Activated CD4-positive, alpha-beta T cell treated with anti-CD3 and anti-CD28 coated beads, Interleukin-2, amount 10 ng/mL, durations not matched to agents 24 days and 14 days (primary cell): ENCODE measurements at places on chromosomes 6 and 20. TPM values are rescaled to one million over a fixed set of nuclear protein-coding genes. Genes with fewer than 3 reads are reported as not detected.

DNA sequence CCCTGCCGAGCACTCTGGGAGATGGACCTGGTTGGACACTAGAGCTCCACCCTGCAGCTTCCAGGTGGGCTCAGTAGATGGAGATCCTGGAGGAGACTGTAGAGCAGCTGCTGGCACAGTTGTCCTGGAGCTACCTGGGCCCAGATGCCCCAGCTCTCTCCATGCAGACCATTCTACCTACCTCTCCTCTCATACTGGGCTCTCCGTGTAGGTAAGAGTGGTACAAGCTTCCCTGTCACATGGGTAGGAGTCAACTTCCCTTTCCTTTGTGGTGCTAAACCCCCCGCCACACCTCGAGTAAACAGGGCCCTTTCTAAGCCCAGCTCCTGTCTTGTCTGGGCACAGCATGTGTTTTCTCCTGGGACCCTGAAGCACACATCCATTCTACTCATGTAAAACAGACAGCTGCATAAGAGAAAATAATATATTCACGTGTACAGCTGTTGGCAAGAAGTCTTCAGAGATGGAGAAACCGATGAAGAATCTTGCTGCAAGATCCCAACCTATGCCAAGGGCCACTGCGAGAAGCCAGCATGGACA, 108.1 kb upstream of the DUSP22 start:
- no peak for DNase-seq

GRCh38 chr20:8661229-8661952, 407.5 kb upstream of the PLCB4 start:
- DNase-seq: no peak

DNA sequence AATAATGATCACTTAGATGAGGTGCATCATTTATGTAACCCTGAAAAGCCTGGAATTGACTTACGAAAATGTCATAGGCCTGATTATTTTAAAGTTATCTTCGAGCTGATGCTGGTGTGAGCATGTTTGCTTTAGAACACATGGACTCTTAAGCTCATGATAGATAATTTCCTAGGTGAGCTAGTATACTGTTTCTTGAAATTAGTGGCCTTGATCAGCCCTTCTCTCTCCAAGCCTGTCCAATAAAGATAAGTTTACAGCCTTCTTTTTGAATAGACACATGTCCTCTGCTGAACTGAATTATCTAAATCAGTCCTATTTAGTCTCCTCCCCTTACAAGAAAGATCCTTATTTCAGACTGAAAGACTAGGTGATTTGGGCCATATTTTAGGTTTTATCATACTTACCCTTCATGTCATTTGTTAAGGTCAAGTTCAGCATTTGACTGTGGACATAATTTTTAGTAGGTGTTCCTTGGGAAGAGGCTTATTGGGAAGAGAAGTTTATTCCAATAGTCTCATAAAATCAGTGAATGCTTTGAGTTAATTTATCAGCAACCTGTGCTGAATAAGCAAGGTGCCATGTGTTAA, 15.3 kb downstream of the FOXO3 start:
- no peak for DNase-seq

GRCh38 chr6:100115407-100116101, 121.5 kb upstream of the MCHR2 start:
- DNase-seq: no peak

GRCh38 chr6:168355716-168356522, 36.3 kb upstream of the DACT2 start:
- peak; percentile 69 for DNase-seq

DNA sequence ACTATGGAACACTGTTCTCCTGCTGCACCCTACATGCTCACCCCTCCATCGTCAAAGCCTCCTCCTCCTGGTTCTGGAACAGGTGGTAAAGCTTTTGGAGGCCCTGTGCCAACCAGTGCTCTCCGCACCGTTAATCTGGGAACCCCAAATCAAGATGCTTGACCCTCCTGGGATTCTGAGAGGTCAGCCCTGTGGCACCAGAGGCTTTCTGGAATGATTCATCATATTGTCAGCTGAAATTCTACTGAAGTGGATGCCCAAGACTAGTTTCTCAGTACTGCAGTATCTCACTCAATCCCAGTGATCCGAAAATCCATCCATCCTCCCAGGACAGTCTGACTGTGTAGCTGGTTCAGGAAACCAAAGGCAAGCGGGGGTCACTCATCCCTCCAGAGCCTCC, 92.7 kb downstream of the TRERF1 start:
- DNase-seq: no peak

GRCh38 chr6:33633084-33633461, 12.0 kb downstream of the ITPR3 start:
- no peak for DNase-seq

- no peak for DNase-seq
These were observed 84.3 kb downstream of the ATXN1 start for GRCh38 chr6:16676978-16677377.

DNA sequence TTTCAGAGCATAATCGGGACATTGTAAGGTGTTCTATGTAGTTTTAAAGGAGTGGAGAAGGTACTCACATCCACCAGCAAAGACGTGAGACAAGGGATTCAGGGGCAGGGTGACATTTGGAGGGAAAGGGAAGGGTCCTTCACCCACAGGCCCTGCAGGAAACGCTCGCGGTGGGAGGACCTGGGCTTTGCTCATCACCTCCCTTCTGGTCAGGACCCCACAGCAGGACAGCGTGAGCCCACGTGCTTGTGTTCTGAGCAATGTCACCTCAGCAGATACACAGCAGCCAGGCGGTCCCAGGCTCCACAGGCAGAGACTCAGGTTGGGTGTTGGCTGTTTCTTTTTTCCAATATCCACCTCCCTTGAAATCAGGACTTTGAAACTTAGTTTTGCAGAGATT, 27.5 kb downstream of the DLL1 start:
- no peak for DNase-seq

DNA sequence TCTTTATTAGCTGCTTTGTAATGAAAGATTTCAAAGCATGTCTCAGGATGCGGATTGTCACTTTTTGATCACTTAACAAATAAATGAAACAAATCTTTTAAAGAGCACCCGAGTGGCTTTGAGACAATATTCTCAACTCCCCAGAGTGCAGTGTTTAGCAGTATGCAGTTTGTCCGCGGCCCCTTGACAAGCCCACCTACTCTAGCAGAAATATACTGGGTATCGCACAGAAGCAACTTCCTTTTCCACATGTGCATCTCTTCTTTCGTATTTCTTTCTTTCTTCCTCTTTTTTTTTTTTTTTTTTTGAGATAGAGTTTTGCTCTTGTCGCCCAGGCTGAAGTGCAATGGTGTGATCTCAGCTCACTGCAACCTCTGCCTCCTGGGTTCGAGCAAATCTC, 84.5 kb upstream of the FAM184A start:
- no peak for DNase-seq

GRCh38 chr6:157432892-157433265, 51.9 kb downstream of the ZDHHC14 start:
- DNase-seq: no peak

- no peak for DNase-seq
These were observed 117.0 kb upstream of the COL21A1 start for GRCh38 chr6:56364431-56364826.

DNA sequence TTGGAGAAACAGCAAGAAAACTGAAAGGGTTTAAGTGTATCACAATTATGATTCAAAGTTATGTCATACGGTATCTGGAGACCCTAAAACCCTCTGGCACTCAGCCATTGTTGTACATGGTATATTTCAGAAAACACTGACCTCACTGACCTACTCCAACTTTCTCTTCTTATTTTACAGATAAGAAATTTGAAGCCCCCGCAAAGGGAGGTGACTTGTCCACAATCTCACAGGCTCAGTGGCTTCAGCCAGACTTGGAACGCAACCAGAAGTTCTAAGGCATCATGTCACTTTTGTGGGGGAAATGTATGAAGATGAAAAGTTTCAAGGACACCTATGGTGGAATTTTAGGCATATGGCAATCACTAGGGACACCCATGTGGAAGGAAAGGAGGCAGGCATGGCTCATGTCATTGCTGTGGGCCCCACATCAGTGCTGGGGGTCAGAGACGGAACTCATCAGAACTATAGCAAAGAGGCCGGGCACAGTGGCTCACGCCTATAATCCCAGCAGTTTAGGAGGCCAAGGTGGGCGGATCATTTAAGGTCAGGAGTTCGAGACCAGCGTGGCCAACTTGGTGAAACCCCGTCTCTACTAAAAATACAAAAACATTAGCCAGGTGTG, 5.2 kb upstream of the TRIB3 start:
- DNase-seq: no peak

DNA sequence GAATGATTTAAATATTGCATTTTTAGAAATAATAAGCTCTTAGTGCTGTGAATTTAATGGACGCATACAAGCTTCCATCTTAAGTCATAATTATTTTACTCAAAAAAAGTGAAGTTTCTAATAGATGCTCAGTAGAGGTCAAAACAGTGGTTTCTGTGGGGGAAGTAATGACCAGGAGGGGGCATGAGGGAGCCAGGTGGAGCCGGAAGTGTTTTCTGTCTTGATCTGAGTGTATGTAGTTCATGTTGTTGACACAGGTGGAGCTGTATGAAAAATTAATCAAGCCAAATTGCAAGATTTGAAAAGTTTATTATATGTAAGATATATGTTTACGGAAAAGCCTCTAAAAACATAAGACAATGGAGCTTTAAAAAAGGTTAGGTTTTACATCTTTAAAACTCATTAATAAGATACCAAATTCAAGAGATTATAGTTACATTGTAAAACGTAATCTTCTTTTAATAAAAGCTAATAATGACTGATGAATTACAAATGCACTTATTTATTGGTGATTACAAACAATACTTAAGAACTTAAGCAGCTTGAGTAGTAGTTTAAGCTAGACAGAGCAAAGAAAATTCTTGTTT, 68.0 kb downstream of the PLAGL1 start:
- peak; percentile 86 for DNase-seq

GRCh38 chr20:846894-847278, 13.4 kb downstream of the FAM110A start:
- peak; percentile 90 for DNase-seq

DNA sequence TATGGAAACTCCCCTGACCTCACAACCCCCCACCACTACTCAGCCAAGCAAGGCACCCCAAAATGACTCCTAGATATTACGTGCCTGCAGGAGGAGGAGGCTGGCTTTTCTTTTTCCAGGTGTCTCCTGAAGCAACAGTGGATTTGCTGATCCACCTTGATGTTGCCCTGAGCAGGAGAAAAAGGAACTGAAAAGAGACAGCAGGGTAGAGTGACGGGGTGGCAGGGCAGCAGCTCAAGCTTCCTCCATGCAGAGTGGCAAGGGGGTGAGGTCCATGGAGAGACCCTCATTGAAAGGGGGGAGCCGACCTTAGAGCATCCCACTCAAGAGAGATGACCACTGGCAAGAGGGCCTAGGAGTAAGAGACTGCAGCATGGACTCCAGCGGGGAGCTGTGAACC, 112.0 kb upstream of the SIRPA start:
- no peak for DNase-seq

DNA sequence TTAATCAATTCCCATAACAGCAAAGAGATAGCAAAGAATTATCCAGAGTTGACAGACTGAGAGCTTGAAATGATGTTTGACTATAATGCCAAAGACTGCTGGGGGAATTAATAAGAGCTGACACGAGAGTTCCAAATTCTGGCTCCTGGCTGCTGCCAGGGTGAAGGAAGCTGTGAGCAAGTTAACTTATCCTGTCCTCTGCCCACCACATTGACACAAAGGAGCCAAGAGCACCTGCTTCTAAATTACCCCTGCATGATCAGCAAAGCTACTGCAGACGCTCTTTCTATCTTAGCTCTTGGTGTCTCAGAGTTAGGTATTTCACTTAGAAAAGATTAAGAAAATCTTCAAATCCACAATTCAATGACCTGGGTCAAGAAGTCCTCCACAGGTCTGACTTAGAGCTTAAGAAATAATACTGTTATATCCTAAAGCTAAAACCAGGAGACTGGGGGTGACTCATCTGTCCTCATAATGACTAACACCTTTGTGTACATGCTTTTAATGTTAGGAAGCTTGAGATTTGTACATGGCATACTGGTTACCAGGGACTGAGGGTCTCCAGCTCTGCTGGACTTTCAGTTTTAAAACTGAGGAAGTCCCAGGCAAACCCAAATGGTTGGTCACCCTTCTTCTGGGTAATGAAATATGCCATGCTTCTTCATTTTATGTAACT, 13.2 kb upstream of the FRK start:
- no peak for DNase-seq

DNA sequence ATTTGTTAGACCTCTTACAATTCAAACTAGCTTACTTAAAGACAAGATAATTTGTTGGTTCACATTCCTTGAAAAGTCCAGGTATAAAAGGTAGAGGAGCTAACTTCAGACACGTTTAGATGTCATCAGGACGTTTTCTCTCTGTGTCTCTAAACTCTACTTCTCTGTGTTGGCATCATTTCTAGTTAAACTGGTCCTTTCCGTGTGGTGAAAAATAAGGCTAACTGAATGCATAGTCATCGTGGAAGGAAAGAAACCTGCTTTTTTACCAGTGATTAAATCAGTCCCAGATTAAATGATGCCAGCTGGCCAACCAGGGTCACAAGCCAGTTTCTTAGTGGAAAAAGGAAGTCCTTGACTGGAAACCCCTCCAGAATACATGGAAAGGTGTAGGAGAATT, 168.4 kb upstream of the AHI1 start:
- no peak for DNase-seq

GRCh38 chr6:108650781-108651180, 90.1 kb downstream of the FOXO3 start:
- no peak for DNase-seq

DNA sequence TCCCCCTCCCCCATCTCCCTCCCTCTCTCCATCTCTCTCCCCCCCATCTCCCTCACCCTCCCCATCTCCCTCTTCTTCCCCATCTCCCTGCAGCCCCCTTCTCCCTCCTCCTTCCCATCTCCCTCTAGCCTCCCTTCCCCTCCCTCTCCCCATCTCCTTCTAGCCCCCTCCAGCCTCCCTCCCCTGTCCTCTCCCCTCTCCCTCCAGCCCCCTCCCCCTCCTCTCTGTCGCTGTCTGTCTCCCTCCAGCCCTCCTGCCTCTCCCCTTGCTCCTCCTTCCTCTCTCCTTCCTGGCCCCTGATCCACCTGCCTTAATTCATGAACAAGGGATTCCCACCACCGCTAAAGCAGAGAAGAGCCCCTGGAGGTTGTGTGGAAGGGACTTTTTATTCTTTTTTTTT, 26.9 kb upstream of the CHMP4B start:
- DNase-seq: no peak

The BIRC7 gene
- not detected in 2 replicates for total RNA-seq

The ATP6V1G2 gene
- 0.89 and 0.92 TPM in 2 replicates for total RNA-seq

The IL17A gene
- not detected in 2 replicates for total RNA-seq

The RBBP8NL gene
- not detected in 2 replicates for total RNA-seq

The SLC35F1 gene
- 0.05 TPM in 1 of 2 replicates, not detected in the other for total RNA-seq

The PRR18 gene
- not detected in 2 replicates for total RNA-seq

The BPIFB1 gene
- total RNA-seq: not detected in 2 replicates

The C20orf202 gene
- total RNA-seq: 0.12 TPM in 1 of 2 replicates, not detected in the other

The FNDC1 gene
- total RNA-seq: not detected in 2 replicates

The ZC3H12D gene
- 79.6 and 79.8 TPM in 2 replicates for total RNA-seq

The ECT2L gene
- not detected in 2 replicates for total RNA-seq

The TMEM200A gene
- total RNA-seq: 1.3 and 1.6 TPM in 2 replicates

The IER3 gene
- 512 and 516 TPM in 2 replicates for total RNA-seq

The CYP39A1 gene
- not detected in 2 replicates for total RNA-seq

The TP53TG5 gene
- 0.12 TPM in 1 of 2 replicates, not detected in the other for total RNA-seq

The TUBB2B gene
- 0.12 TPM in 1 of 2 replicates, not detected in the other for total RNA-seq

The CRISP3 gene
- total RNA-seq: not detected in 2 replicates

The CST5 gene
- not detected in 2 replicates for total RNA-seq

The HM13 gene
- 181 and 193 TPM in 2 replicates for total RNA-seq
